ENCODE measurements at places on chromosomes 7 and 10.

GRCh38 chr7:137994216-137994615, 7.7 kb downstream of the CREB3L2 start:
- DNase-seq: no peak

DNA sequence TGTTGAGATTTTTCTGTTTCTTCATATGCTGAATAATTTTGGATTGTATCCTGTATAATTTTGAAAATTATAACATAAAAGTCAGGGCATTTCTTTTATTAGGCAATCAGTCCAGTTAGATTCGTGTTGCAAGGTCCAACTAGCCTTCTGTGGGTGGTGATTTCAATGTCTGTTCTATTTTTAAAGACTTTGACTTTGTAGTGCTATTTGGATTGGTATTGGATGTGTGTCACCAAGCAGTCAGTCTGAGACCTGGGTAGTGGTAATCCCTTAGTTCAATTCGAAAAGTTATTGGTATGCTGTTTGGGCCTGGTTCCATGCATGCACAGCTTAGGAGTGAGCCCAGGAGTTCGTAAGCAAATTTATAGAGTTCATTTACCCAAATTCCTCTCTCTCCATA, 82.2 kb downstream of the EPDR1 start:
- DNase-seq: no peak

GRCh38 chr10:55091691-55092328, 290.8 kb upstream of the PCDH15 start:
- DNase-seq: no peak

DNA sequence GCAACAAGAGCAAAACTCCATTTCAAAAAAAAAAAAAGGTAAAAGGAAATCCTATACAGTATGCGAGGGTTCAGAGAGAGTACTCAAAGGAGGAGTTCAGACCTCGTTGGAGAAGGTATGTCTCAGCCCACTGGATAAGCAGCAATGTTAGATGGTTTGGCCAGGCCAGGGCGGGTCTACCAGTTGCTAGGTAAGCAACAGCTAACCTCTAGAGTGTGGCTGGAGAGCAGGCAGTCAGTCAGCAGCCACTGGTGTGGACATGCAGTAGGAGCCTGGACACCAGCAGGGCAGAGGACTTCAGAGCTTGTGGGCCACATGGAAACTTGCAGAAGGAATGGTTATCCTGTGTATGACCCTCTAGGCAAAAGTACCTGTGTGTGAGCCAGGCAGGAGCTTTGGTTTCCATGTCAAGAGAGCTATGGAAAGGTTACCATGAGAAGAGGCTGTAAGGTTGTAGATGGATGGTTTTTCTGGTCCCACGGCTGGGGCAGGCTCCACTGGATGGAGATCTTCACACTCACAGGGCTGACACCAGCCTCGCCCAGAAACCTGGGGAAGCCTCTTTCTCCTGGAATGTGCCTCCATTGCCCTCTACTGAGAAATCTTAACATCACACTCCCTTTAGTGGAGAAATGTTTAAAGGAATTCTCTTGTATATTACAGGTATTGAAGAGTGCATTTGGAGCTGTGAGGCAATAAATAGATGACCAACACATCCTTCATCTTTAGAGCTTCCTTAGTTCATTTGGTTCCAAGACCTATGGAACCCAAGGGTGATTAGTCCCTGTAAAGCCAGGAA, 63.6 kb downstream of the CCDC186 start:
- DNase-seq: no peak

DNA sequence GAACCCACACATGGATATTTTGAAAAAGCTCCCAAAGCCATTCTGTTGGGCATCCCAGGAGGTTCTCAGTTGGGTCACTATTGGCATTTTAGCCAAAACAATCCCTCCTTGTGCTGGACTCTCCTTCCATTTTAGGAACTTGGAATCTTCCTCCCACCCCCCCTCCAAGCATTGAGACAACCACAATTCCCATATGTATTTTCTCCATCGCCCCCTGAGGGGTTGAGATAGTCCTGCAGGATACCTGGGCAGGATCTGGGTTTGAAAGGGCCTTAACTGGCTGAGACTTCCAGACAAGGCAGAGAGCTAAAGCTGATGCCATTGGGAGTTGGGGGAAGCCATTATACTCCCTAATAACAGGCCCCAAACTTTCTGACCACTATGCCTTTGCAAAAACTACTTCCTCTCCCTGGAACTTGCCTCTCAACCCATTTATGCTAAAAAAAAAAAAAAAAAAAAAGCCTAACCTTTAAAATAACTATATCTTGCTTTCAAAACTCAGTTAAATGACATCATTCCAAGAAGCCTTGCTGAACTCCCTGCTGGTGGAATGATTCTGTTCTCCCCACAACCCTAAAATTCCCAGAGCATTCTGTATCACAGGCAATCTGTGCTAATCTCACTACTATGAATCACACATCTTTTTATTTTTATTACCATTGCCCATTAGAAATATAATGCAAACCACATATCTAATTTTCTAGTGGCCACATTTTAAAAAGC, 77.5 kb upstream of the PDE1C start:
- DNase-seq: no peak

- DNase-seq: no peak
Measured at GRCh38 chr7:116122972-116123595, 87.3 kb upstream of the TES start.

- peak; percentile 80 for DNase-seq
Measured at GRCh38 chr10:102229810-102230263, 3.7 kb downstream of the ELOVL3 start.

DNA sequence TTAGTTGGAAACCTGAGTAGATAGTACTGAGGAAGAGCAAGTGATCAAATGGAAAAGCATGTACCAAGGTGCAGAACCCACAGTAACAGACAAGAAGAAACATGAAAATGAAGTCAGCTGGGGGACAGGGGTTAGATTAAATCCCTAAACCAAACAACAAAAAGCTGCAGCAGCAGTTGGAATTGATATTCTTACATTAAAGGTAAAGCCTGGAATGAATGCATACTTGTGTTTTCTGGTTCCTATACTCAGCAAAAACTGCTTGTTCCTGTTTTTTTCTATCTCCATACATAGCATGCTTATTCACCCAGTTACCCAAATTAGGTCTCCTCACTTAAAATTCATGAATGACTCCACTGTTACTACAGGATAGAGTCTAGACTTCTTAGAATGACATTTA, 92.4 kb downstream of the TPST1 start:
- no peak for DNase-seq

- no peak for DNase-seq
Measured at GRCh38 chr7:129797214-129797789, 155.5 kb downstream of the UBE2H start.

DNA sequence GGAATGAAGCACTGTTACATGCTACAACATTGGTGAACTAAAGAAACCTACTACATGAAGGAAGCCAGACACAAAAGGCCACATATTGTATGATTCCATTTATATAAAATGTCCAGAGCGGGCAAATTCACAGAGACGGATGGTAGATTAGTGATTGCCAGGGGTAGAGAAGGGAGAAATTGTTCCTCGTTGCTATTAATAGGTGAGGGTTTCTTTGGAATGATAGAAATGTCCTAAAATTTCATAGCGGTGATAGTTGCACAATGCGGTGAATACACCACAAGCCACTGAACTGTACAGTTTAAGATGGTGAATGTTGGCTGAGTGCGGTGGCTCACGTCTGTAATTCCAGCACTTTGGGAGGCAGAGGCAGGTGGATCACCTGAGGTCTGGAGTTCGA, 29.0 kb downstream of the DENND2A start:
- no peak for DNase-seq

DNA sequence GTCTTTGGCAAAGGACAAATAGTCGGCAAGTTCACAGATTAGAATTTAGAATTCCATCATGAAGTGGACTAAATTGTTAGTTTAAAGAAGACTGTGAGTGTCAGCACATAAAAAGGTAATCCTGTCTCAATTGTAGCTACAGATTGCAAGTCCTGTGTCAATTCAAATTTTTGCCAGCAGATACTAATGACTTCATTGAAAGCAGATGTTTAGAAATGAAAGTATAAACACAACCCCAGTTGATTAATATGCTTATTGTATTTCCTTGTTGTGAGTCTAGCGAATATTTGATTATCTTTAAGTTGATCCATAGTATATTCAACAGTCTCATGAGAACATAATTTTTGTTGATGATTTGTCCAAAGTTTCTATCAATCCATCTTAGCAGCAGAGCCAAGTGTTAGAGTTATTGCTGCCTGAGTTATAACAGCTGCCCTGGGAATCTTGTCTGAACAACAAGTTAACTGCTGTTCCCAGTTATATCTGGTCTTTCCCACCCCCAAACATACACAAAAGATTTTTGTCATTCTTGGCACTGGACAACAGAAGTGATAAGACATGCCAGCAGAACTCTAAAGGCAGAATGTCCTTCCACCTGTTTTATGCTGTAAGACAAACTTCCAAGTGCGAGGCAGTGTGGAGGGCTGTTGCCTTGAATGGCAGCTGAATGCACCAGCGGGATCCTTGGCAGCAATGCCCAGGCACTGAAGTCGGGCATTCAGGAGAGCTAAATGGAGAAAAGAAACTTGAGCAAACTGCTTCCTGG, 21.3 kb upstream of the HERPUD2 start:
- DNase-seq: no peak

DNA sequence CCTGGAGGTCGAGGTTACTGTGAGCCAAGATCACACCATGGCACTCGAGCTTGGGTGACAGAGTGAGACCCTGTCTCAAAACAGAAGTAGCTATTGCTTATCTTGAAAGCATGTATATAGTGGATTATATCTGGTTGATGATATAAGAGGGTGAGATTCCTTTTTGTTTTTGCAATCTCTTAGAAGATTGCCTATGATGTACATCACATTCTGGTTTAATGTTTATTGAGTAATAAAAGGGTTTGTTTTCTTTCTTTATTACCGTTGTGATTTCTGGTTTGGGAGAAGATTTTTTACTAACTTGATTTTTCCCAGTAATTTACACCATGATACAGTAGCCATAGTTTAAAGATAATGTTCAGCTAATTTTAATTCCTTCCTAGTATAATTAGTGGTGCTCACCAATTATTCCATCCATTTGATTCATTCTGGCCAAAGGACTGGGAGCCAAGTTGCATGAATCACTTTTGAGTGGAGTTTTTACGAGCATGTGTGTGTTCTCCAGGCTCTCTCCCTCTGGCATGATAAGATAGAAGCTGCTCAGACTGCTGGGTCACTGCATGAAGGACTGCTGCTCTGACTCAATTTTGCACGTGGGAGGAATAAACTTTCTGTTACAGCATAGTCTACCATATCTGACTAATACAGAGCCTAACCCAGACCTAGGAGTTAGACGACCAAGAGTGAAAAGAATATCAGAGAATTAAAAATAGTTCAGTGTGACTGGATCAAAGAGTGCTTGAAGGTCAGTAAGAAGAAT, 13.5 kb upstream of the TSPAN13 start:
- no peak for DNase-seq

GRCh38 chr7:4240042-4240441, 442.1 kb upstream of the FOXK1 start:
- DNase-seq: no peak

GRCh38 chr10:15518250-15518649, 147.2 kb upstream of the FAM171A1 start:
- no peak for DNase-seq

DNA sequence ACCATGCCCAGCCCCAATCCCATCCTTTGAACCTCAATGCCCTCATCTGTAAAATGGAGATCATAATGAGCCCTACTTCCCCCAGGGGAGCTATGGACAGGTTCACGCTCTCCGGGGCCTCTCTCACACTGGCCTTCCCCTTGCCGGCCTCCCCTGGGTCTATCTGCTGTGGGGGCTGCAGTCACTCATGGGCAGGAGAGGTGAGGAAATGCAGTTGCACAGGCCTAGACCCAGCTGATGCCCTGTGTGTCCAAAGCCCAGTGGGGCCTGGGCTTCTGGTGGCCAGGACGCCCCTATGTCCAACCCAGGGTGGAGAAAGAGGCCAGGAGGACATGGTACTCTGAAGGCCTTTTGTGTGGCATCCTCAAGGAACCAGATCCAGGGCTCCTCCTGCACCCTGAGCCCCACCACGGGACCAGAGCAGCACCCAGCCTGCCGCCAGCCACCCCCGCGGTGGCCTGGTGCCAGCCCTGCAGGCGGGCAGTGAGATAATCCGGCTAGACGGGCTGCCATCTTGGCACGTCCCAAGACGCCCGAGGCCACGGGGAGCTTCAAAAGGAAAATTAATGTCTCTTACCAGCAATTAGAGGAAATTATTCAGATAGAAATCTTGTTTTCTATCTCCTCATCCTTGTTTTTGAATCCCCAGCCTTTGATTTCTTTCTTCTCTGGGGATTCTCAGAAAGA, 39.0 kb downstream of the MYL10 start:
- no peak for DNase-seq

- DNase-seq: no peak
Measured at GRCh38 chr10:62916141-62916603, 100.0 kb upstream of the EGR2 start.

- no peak for DNase-seq
Measured at GRCh38 chr10:7153750-7154149, 257.1 kb downstream of the SFMBT2 start.

DNA sequence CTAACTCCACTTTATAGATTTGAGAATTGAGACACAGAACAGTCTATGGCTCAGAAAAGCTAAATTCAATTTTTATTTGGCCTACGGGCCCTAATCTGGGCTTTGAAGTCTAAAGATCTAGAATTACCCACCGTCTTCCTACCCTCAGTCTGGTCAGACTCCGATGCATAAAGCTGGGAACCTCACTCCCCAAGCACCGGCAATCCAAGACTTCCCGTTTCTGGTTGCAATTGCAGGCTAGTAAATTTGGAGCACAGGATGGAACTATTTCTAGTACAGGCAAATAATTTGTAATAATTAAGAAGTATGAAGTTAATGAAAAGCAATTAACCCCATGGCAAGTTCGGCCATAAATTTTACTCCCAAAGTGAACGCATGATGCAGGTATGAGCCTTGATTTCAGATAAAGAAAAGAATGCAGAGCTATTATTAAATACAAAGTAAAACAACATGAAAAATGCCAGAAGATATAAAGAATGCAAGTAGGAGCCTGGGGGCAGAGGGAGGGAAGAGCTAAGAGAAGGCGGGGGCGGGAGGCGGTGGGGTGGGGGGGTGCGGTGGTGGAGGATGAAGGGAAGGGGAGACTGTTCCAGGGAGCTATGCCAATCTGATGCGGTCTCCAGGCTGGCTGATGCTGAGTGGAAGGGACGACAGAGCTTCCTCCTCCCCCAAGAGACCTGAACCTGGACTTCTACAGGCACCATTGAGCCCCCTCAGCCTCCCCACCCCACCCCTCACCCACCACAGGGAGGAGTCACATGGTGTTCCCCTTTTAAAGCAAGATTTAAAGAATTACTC, 45.1 kb downstream of the BPGM start:
- no peak for DNase-seq

DNA sequence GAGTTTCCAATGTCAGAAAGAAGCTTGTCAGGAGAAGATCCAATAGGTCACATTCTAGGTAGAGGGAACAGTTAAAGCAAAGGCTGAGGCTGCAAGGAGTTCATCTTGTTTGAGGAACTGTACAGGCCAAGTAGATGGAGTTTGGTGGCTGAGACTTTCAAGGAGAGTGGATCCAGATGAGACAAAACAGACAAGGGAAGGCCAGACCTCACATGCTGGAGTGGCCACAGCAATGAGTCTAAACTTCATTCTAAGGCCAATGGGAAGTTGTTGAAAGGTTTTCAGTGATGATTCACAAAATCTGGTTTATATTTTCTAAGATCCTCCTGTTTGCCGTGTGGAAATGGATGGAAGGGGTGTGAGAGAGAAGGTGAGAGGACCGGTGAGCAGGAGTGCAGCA, 40.0 kb downstream of the EPDR1 start:
- no peak for DNase-seq

- no peak for DNase-seq
Measured at GRCh38 chr7:74202841-74203556, 6.8 kb upstream of the LAT2 start.
